ENCODE measurements at places on chromosomes 7 and 10.

- DNase-seq: no peak
- no peaks in the 10 kb centered on the region for H3K4me1 ChIP-seq
- H3K27me3 ChIP-seq: no peaks in the 10 kb centered on the region
Measured at GRCh38 chr10:116853701-116854100, 4.4 kb downstream of the ENO4 start.

GRCh38 chr10:7038416-7038815 lies 372.4 kb downstream of the SFMBT2 start:
- DNase-seq: no peak
- no peaks in the 10 kb centered on the region for H3K4me1 ChIP-seq
- H3K36me3 ChIP-seq: no peaks in the 10 kb centered on the region
- no peaks in the 10 kb centered on the region for H3K27me3 ChIP-seq
- H3K4me3 ChIP-seq: no peak overlapping the region
- no peak overlapping the region for H3K27ac ChIP-seq

- H3K4me1 ChIP-seq: peaks cover 28% of the 10 kb centered on the region
- peaks cover 18% of the 10 kb centered on the region for H3K27me3 ChIP-seq
- H3K4me3 ChIP-seq: no peak overlapping the region
- H3K27ac ChIP-seq: no peak overlapping the region
- DNase-seq: no peak
Measured at GRCh38 chr10:30028738-30029030, 30.7 kb downstream of the JCAD start.

GRCh38 chr7:30278376-30278775 lies 6.0 kb upstream of the ZNRF2 start:
- H3K27me3 ChIP-seq: no peaks in the 10 kb centered on the region
- H3K4me3 ChIP-seq: no peak overlapping the region
- DNase-seq: no peak
- no peaks in the 10 kb centered on the region for H3K36me3 ChIP-seq

GRCh38 chr10:17353568-17354300 lies 100.7 kb downstream of the ST8SIA6 start:
- H3K4me3 ChIP-seq: no peak overlapping the region
- no peaks in the 10 kb centered on the region for H3K36me3 ChIP-seq
- DNase-seq: no peak

DNA sequence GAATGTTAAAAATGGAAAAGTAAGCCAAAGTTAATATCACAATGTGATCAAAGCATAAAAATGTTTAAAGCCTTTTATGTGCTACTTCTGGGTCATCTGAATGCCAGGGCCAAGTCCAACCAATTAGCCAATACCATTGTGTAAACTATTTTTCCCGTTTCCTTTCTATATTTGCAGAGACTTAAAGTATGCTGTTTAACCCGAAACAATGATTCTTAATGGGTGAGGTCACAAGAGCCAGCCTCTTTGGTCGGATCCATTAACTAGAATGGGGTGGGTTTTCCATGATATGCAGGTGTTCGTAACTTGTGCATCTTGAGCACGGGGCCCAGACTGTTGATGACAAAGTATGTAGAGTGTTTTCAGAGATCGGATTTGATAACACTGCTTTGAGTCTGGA lies 111.3 kb upstream of the IGFBP3 start:
- H3K4me3 ChIP-seq: no peak overlapping the region
- no peaks in the 10 kb centered on the region for H3K36me3 ChIP-seq
- H3K4me1 ChIP-seq: no peaks in the 10 kb centered on the region
- no peaks in the 10 kb centered on the region for H3K27me3 ChIP-seq

- no peak overlapping the region for H3K27ac ChIP-seq
- peaks cover 35% of the 10 kb centered on the region for H3K4me1 ChIP-seq
Measured at GRCh38 chr10:75399461-75400162, 2.0 kb downstream of the ZNF503 start.

DNA sequence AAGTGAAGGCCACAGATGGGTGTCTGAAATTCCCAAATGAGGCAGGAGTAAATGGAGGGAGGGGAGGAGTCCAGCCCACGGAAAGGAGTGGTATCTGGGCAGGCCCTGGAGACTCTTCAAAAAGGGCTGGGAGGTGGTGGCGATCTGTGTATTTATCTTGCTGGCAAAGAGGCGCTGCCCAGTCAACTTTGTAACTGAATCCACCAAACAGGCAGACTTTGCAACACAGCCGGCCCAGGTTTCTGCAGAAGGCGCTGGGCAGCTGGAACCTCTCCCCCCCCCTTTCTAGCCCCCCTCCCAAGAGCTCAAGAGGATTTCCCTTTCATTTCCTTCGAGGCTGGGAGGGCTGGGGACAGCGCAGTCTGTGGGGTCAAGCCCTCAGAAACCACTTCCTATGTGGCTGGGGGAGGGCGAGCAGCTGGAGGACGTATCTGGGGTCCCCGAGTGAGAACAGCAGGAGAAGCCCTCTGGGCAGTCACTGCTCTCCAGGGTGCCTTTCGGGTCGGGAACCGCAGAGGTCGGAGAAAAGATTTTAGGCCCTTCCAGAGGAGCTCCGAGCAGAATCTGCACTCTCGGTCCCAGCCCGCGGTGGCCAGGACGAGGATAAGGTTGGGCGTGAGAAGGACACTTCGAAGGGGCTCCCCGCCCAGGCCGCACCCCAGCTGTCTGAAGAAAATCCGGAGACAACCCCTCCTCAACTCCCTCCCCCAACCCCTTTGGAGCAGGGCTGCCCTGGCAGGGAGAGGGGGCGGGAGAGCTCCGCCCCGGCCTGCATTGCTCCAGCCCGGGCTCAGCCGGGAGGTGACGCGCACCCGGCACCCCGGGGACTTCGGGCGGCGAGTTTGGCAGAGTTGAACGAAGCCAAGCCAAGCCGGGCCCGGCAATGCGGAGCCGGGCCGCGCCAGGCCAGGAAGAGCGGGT lies 965 bp downstream of the ZCCHC24 start:
- peak; percentile 41 for DNase-seq
- no peak overlapping the region for H3K27ac ChIP-seq
- H3K36me3 ChIP-seq: no peaks in the 10 kb centered on the region
- H3K27me3 ChIP-seq: no peaks in the 10 kb centered on the region
- peaks cover 25% of the 10 kb centered on the region for H3K4me1 ChIP-seq
- peak overlapping the region; percentile 62 for H3K4me3 ChIP-seq

DNA sequence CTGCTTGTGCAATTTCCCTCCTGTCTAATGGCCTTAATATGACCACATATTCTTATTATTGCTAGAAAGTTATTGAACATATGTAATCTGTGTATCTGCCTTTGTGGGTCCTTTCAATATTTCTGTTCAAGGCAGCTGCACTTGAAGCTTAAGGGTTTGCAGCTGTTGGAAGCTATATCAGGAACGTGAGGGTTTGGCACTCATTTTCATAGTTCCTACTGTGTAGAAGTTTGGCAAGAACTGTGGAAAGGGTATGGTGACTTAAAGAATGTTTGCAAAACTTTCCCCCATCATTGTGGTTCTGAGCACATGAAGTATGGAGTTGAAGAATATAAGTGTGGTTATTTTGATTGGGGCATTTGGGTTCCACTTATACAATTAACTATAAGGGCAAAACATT lies 144.7 kb upstream of the SEMA3A start:
- H3K4me1 ChIP-seq: no peaks in the 10 kb centered on the region
- no peaks in the 10 kb centered on the region for H3K36me3 ChIP-seq
- H3K27ac ChIP-seq: no peak overlapping the region
- no peak for DNase-seq

- H3K27ac ChIP-seq: no peak overlapping the region
- no peak for DNase-seq
- H3K27me3 ChIP-seq: no peaks in the 10 kb centered on the region
- no peaks in the 10 kb centered on the region for H3K4me1 ChIP-seq
- no peaks in the 10 kb centered on the region for H3K36me3 ChIP-seq
- H3K4me3 ChIP-seq: no peak overlapping the region
Measured at GRCh38 chr10:119199231-119199992, 8.0 kb upstream of the GRK5 start.

DNA sequence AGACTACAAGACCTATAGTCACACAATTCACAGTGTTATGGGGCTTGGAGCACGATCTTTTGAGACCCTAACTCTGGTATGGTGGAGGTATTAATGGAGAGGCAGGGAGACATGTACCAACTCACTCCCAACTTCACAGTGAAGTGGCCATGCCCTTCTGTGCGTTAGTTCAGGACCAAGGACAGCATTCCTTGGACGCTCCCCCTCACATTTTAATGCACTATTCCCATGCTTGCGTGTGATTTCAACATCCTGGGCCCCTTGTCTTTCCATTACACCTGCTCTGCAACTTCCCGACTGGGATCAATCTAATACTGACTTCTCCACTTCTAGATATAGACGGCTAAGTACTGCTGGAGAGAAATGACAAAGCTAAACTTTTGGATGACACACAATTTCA lies 72.7 kb downstream of the PLCE1 start:
- no peaks in the 10 kb centered on the region for H3K36me3 ChIP-seq
- H3K4me3 ChIP-seq: no peak overlapping the region
- H3K27ac ChIP-seq: no peak overlapping the region
- no peaks in the 10 kb centered on the region for H3K27me3 ChIP-seq
- H3K4me1 ChIP-seq: no peaks in the 10 kb centered on the region

DNA sequence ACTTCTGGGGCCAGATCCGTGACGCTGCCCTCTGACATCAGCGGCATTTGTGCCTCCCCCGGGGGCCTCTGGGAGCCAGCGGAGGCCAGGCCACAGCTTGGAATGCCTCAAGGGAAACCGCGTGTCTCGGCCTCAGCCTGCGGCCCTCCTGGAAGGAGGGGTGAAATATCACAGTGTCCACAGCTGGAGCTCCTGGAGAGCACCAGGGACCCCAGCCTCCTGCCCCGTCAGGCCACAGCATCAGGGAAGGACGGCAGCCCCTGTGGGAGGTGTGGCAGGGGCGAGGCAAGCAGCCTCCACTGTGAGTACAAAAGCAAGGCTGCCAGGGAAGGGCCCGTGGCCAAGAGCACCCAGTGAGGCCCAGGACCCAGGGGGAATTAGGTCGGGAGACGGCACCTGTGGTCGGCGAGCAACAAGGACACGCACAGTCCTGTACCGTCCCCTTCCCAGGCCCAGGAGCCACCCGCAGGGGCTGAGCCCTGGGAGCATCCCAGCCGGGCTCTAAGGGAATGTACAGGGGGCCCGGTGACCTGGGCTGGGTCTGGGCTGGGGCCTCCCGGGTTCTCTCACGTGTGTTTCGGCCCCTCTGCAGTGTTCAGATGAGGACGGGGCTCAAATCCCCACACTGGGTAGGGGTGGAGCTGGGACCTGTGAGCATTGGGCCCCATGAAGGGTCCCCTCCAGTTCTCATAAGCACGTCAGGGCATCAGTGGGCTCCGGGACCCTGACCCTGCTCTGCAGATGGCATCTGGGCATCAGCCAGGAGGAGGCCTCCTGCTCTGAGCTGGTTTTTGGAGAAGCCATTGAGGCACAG lies 18.7 kb upstream of the KNDC1 start:
- no peak for DNase-seq
- H3K36me3 ChIP-seq: no peaks in the 10 kb centered on the region
- H3K27ac ChIP-seq: no peak overlapping the region
- H3K27me3 ChIP-seq: no peaks in the 10 kb centered on the region

DNA sequence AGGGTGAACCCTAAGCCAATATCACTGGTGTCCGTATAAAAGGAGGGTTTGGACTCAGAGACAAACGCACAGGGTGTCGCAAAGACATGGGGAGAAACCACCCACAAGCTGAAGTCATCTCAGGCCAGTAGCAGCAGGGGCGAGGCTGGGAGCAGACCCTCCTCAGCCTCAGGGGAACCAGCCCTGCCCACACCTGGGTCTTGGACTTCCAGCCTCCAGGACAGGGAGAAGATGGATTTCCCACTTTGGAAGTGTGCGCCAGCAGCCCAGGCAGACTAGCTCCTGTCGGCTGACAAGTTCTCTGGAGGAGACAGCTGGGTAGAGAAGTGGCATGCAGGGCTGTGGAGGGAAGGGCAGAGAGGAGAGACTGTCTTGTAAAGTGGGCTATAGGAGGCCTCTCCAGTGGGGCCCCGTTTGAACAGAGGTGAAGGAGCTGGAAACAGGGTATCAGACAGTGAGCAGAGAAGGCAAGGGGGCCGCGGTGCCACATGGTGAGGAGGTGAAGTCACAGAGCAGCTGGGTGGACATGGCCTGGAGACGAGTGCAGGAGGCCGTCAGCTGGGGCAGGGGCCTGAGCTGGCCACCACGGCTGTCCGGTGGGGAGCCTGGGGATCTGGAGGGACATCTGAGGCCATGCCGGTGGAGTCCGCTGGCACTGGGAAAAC lies 475.6 kb downstream of the PTPRN2 start:
- no peaks in the 10 kb centered on the region for H3K4me1 ChIP-seq
- no peak overlapping the region for H3K4me3 ChIP-seq
- DNase-seq: no peak

DNA sequence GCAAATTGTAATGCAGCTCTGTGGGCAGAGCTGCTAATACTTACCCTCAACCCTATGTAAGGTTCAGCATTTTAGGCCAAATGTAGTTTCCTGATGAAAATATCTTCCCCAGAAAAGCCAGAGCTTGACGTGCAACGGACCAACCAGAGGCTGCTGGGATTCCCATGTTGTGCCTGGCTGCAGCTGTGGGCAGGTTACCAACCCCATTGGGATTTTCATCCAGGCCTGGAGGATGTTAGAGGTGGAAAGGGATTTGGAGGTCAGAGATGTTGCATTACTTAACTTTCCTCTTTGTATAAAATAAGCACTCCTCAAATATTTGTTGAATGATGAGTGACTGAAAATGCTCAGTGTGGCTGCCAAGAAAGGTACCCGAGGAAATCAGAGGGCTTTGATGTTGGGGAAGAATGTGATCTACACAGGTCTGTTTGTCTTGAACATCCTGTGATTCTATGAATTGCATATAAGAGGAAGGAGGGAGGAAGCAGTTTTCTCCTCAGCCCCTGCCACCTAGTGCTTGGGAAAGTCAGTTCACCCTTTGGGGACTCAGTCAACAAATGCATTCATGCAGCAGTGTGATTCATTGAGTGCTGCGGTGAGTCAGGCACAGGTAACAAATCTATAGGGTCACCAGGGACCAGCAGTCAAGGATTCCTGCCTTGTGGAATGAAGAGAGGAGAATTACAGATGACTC lies 487.2 kb downstream of the RPS24 start:
- no peaks in the 10 kb centered on the region for H3K36me3 ChIP-seq
- H3K4me3 ChIP-seq: no peak overlapping the region
- no peaks in the 10 kb centered on the region for H3K27me3 ChIP-seq

DNA sequence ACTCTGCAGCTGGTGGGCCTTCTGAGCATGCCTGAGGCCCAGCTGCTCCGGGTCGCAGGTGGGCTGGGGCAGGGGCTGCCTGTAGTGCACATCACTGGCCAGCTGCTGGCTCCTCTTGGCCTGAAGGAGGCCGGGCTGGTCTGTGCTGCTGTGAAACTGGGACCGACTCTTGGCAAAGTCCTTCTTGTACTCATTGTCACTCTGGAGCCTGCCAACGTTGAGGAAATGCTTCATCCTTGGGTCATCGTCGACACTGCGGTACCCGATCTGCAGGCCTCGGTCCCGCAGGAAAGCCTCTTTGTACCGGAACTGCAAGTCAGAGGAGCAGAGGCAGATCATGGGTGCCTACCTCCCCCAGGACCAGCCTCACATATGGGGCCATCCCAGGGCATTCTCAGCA lies 37.7 kb downstream of the HABP2 start:
- no peaks in the 10 kb centered on the region for H3K27me3 ChIP-seq
- DNase-seq: no peak
- no peaks in the 10 kb centered on the region for H3K36me3 ChIP-seq
- H3K4me1 ChIP-seq: no peaks in the 10 kb centered on the region

- H3K27me3 ChIP-seq: no peaks in the 10 kb centered on the region
- DNase-seq: no peak
- no peak overlapping the region for H3K4me3 ChIP-seq
- H3K27ac ChIP-seq: no peak overlapping the region
- H3K4me1 ChIP-seq: no peaks in the 10 kb centered on the region
- H3K36me3 ChIP-seq: no peaks in the 10 kb centered on the region
Measured at GRCh38 chr7:110522061-110522760, 568.7 kb upstream of the LRRN3 start.

All from effector memory CD4-positive, alpha-beta T cell (primary cell).